Right cardiac atrium (tissue), 5 donors: ENCODE measurements at places on chromosomes 5 and 9.
A peak's percentile ranks its signal among the peaks of the same experiment; 100 is the strongest.

- DNase-seq = no peak
Measured at GRCh38 chr5:63245271-63245670, 666.7 kb downstream of the LRRC70 start.

DNA sequence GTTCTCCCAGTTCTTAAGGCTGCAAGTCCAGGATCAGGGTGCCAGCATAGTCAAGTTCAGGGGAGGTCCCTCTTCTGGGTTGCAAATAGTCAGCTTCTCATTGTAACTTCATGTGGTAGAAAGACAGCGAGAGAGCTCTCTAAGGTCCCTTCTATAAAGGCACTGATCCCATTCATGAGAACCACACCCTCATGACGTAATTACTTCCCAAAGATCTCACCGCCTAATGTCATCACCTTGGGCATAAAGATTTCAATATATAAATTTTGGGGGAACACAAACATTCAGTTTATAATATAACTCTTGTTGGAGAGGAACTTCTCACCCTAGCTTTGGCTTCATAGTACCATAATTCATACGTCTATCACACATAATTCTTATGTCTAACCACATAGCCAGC is 203.9 kb upstream of the VLDLR start:
- DNase-seq = no peak

- no peak for DNase-seq
Measured at GRCh38 chr5:67031692-67032091, 164.9 kb downstream of the CD180 start.

- no peak for DNase-seq
Measured at GRCh38 chr5:4124221-4124970, 528.8 kb downstream of the IRX1 start.

DNA sequence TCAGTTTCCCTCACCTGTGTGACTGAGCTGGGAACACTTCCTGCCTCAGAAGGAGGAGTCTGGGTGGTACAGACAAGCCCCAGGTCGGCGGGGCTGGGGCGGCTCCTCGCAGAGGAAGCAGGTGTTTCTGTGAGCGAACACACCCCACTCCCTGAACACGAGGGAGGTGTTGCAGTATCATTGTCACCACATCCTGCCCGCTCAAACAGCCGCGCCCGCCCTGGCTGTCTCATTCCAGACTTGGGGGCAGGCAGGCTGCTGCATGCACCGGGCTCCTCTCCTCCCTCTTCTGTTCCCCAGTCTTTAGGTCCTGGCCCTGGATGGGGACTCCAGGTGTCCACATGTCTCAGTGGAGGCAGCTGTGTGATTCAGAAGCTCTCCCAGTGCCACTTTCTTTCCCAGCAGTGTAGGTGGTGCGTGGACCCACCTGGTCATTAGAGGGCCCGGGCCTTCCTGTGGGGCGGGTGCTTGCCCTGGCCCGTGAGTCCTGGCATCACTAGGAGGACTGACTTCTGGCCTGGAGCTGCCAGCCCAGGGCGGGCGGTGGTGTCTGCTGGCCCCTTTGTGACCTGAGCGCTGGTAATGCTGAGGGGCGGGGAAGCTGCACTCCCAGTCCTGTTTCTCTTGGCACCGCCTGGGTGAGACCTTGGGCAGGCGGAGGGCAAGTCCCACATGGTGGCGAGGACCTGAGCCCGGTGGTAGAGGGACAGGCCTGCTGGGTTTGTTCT is 18.3 kb upstream of the PHYHD1 start:
- DNase-seq = peak; percentile 83

- peak; percentile 73 for DNase-seq
Measured at GRCh38 chr9:109520475-109521132, 22.5 kb upstream of the PTPN3 start.

DNA sequence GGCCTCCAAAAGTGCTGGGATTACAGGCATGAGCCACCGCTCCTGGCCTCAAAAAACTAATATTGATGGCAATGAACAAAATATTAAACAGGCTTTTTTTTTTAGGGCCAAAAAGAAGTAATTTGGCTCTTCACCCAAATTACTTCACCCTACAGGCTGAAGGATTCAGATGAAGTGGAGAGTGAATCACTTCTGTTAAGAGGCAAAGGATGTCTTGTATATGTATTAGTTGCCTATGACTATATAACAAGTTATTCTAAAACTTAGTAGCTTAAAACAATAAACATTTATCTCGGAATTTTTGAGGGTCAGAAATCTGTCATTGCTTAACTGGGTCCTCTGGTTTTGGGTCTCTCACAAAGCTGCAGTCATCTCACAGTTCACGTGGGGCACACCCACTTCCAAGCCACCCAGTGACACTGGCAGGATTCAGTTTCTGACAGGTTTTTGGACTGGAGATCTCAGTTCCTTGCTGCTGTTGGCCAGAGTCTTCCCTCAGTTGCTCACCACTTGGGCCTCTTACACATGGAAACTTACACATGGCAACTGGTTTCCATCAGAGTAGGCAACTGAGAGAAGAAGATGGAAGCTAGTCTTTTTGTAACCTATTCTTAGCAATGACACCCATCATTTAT is 66.7 kb downstream of the IQGAP2 start:
- DNase-seq = no peak

DNA sequence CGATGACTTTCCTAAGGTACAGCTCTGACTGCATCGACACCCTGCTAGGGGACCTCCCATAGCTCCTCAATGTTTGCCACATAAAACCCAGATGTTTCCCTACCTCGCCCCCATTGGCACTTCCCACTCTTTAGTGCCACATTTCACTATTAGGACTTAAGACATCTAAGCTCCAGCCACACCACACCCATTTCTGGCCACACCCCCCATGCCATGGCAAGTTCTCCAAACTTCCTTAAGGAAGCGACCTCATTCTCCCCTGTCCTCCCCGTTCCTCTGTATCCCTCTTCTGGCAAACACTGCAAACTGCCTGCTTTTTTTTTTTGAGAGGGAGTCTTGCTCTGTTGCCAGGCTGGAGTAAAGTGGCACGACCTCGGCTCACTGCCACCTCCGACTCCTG is 62.9 kb downstream of the USP20 start:
- peak; percentile 58 for DNase-seq

GRCh38 chr5:129114539-129115193 is 20.1 kb downstream of the ISOC1 start:
- no peak for DNase-seq

DNA sequence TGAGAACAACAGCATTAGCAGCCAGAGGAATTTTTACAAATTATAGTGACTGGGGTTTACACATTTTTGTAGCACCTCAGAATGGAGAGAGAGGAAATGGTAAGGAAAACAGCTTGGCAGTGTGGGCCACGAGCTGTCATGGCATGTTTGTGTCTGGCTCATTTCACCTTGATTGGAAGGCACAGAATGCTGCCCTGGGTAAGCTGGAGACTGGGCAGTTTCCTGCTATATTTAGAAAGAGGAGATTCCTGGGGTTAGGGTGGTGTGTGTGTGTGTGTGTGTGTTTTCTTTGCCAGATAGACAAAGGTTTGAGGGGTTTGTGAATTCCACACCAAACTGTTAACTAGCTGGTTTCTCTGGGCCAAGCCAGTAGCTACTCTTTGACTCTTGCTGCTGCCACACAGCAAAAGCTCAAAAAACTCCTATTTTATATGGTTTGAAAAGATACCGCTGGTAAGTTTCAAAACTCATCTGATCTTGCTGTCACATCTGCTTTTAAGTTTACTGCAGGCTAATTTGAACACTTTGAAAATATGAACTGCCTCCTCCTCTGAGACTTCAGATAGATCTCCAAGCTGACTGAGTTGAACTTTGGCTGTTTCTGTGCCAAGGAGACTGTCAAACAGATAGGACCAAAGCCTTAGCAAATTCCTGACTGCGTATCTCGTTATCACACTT is 9.1 kb downstream of the ARHGAP26 start:
- no peak for DNase-seq

DNA sequence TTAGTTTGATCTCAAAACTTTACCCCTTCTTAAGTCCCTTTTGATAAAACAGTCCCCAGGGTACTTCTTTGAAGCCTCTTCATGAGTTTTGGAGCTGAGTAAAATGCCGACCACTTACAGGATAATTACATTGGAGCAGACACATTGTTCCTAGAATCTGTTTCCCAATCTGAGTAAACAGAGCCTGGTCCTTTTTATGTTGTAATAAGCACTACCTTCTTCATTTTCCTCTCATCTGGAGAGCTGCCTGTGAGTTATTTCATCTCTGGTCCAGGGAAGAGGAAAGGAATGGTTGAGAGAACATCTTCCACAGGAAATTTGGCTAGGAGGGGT is 26.3 kb upstream of the GALNT10 start:
- DNase-seq = no peak

GRCh38 chr9:81305561-81306182 is 383.7 kb downstream of the TLE1 start:
- no peak for DNase-seq

DNA sequence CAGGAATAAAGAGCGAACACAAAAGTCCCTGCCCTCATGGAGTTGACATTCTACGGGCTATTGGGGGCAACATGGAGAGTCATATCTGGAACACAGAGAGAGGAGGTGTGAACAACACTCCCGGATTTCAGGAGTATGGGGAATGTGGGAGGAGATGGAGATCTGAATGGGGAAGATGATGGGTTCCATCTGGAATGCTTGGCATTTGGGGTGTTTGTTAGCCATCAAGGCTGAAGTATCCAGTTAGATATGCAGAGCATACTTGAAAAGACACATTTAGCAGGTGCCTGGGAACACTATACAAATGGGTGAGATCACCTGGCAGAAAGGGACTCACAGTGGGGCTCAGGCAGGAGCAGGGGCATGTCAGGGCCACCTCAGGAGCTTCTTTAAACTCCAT is 61.1 kb downstream of the EGFLAM start:
- no peak for DNase-seq

- DNase-seq = no peak
Measured at GRCh38 chr9:20207176-20207575, 415.1 kb downstream of the MLLT3 start.

DNA sequence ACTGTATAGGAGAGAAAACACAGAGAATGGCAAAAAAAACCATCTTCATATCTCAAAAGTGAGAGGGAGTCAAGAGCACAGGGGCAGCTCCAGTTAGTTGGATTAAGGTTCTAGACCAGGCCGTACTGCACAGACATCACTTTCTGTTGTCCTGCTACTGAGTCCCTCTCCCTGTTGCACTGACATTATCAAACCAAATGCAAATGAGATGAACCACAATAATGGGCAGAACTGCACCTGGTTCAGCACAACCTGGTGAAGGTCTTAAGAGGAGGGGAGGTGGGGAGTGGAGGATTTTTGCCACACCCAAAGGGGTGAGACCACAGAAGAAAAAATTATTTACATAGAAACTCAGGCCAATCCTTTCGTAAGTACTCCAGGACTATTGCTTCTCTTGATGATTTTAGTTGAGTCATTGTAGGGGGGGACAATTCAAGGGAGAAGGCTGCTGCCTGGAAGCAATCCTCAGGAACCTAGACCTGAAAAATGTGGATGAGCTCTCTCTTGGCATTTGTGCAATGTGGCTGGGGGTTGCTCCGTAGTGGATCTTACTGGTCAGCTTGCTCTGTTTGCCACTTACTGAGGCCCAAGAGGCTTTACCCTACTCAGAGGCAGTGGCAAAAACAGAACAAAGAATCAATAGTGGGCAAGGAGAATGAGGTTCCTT is 94.5 kb upstream of the PPP1R2B start:
- no peak for DNase-seq

DNA sequence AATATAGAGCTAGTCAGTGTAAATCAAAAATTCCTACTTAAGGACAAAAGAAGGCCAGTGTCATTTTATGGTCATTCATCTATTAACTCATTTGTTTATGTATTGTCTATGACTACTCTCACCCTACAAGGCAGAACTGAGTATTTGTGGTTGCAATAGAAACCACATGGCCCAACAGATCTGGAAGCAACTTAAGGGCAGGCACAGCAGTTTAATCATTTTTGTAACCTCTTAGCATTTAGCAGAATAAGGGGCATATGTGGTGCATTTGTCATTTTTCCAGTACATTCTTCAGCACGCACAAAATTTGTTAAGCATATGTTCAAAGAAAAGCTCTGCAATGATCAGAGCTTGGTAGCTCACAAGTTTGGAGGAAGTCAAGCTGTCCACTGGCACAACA is 1.1 kb downstream of the FKBP15 start:
- DNase-seq = no peak

- no peak for DNase-seq
Measured at GRCh38 chr5:5487585-5488360, 65.3 kb downstream of the ICE1 start.

GRCh38 chr5:67793418-67793817 is 422.1 kb upstream of the PIK3R1 start:
- no peak for DNase-seq

- DNase-seq = no peak
Measured at GRCh38 chr5:146894753-146895521, 16.4 kb upstream of the PPP2R2B start.

- no peak for DNase-seq
Measured at GRCh38 chr9:117737721-117738226, 33.6 kb downstream of the TLR4 start.

DNA sequence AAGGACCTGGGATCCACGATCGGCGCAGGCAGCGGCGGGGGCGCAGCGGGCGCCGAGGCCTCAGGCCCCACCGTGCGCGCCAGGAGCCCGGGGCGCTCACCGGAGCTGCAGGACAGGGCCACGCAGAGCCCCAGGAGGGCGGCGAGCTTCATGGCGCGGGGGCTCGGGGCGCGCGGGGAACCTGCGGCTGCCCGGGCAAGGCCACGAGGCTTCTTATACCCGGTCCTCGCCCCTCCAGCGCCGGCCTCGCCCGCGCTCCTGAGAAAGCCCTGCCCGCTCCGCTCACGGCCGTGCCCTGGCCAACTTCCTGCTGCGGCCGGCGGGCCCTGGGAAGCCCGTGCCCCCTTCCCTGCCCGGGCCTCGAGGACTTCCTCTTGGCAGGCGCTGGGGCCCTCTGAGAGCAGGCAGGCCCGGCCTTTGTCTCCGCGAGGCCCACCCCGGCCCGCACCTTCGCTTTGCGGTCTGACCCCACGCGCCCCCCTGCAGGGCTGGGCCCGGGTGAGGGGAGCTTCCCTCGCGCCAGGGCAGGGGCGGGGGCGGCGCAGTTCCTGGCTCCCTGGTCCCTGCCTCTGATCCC is at the start of gene SCGB3A1:
Gene SCGB3A1, minus strand, starts transcription at position 189 of the 577 bp plus-strand sequence. Its CDS starts 37 bp downstream, at position 152.
- DNase-seq = no peak

DNA sequence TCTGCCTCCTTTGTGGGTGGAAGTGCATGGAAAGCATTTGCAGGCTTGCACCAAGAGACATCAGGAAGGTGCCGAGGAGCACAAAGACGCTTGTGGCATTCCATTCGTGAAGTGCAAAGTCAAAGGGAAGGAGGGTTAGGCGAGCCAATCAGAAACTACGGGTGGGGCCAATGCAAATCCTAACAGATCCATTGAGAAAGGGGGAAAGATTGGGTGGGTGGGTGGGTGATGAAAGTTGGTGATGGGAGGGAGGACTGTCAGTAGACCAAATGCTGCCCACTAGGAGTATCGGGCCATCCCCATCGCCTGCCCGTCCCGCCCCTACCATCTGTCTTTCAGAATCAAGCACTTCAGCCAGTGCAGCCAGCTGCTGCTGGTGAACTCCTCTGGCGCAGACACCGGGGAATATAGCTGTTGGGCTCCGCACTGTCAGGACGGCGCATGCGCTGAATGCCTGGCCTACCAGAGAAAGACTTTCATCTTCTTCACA is 17.1 kb upstream of the ANXA6 start:
- DNase-seq = peak; percentile 64
